ENCODE measurements at places on chromosomes 1 and 21.
A peak's percentile ranks its signal among the peaks of the same experiment; 100 is the strongest.

DNA sequence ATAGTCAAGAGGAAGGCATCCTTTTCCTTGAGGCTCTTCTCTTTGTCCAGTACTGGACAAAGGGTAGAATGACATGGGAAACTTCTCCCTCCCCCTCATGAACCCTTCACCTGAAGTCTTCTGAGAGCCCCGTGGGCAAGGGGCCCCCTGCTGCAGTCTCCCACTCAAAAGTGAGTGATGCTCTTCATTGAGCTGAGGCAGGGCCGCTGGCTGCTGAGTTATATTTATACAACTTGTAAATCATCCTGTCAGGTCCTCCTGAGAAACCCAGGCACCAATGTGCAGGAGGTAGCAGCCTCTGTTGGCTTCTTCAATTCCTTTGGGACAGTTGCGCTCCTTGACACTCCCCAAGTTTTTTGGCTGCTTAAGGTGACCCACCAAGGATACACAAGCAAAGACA, 150.2 kb downstream of the IGSF21 start:
- no peak for DNase-seq

DNA sequence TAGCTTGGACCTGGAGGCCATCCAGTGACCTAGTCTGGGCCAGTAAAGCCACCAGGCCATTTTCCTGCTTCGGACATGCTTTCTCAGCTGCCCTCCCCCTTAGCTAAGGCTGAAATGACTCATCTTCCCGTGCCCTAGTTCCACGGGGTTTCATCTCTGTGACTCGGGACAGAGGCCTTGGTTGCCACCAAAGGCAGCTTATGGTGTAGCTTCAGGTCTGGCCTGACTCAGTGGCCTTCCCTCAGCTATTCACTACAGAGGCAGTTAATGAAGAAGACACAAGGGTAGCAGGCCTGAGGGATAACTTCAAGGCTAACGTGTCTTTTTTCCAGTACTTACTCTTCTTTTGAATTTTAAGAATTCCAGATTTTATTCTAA, 82.4 kb downstream of the PBX1 start:
- DNase-seq = no peak

DNA sequence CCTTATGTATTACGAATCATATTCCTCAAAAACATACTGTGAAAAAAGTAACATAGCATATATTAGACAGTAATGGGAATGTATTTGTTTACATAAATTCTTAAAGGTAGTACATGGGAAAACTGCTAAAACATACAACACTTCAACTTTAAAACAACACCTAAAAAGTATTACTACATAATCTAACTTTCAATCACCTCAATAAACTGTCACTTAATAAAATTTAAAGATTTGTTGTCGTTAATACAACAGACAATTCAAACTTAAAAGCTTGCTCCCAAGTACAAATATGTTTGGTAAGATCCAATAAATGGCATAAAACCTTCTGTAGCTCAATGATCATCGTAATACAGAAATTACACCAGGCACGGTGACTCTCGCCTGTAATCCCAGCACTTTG, 3.7 kb downstream of the ARID4B start:
- no peak for DNase-seq

DNA sequence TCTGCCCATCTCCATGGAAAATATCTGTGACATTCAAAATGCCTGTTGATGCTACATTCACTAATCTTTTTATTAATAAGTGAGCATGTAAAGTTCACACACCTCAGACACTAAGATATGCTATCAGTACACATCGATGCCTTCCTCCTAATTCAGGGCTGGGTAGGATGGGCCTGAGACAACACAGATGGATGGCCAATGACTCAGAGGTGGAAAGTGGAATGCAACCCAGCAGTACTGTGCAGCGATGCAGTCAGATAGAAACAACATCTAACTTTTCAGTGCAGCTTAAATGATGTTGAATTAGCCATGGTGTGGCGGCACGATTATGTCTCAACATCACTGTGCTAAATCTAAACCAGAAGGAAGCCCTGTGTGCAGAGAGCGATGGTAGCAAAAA, 161.6 kb upstream of the KCNJ15 start:
- no peak for DNase-seq

DNA sequence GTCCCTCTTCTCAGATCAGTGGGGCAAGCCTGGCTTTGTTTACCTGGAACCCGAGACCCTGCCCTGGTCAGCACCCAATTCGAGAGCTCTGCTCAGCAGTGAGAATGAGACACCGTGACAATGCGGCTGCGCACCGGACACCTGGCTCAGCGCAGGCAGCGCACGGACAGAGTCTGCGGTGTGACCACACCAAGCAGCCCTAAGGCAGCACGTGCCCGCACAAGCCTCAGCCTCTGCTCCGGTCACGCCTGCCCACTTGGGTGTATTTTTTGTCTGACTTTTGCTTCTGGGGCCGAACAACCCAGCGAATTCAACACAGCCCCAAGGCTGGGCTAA, 4.7 kb downstream of the KRTAP10-8 start:
- no peak for DNase-seq

GRCh38 chr1:165696625-165697100, 1.7 kb downstream of the ALDH9A1 start:
- DNase-seq = no peak

- no peak for DNase-seq
These were observed 51.8 kb upstream of the H6PD start for GRCh38 chr1:9182784-9183257.

DNA sequence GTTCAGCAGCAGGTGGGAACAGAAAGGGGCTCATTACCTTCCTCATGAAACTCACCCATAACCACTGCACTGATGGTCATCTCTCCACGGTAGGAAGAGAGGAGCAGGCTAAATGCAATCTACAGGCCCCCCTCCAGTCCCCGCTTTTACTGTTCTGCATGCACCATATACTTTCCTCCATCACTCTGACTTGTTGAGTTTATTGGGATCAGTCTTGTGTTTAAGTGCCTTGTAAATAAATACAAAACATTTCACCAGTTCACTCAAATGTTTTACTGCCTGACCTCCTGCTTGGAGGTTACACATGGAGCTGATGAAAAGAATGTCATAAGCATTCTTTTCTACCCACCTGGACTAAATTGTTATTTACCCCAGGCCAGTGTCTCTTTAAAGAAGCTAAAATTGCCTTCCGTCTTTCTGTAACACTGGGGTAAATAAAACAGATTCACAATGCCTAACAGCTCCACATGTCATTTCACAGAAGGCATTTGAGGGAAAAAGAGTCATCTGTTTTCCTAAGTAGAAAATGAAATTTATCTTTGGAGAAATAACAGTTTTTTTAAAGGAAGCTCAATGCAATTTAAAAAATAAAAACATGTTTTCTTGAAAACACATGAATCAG, 30.7 kb downstream of the PTPN14 start:
- DNase-seq = no peak

- peak; percentile 31 for DNase-seq
These were observed 9.9 kb downstream of the TOR1AIP2 start for GRCh38 chr1:179867493-179868330.

- no peak for DNase-seq
These were observed 68.7 kb downstream of the EPB41 start for GRCh38 chr1:28983091-28983490.

- DNase-seq = no peak
These were observed 13.8 kb downstream of the NPHP4 start for GRCh38 chr1:5978452-5978851.

DNA sequence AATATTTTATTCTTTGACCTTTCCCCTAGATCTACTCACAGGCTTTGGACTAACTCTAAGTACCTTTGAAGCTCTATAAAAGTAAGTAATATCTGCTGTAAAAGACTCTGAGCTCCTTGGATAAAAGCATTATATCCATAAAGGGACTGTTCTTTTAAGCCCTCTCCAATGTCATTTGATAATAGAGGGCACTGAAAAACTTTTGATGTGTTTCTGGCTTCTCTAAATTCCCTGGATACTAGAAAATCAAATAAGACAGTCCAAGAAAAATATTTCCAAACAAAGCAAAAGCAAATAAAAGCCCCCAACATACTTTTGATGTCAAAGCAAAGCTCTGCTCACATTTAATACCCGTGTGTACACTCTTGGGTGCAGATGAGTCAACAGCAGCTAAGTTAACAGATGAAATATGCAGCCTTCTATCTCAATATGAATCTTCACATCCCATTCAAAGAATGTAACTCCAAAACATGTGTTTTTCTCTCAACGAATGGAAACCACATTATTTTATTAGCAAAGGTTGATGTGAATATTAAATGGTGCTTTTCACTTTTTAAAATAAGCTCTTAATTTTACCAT, 230.3 kb downstream of the CENPF start:
- DNase-seq = no peak

DNA sequence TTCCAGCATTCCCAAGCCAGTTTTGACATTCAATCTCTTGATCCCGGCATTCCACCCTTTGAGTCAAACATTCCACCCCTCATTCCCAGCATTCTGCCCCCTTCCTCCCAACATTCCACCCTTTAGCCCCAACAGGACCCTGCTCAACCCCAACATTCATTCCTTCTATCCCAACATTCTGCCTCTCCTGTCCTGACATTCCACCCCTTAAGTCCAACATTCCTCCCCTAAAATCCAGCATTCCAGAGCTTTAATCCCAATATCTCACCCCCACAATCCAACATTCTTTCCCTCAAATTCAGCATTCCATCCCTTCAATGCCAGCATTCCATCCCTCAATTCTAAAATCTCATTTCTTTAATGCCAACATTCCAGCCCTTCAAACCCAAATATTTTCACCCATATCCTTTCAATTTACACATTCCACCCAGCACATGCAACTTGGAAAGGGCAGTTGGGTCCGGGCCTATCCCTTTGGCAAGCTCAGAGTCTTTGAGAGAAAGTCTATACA, 22.9 kb downstream of the DDX20 start:
- DNase-seq = no peak

DNA sequence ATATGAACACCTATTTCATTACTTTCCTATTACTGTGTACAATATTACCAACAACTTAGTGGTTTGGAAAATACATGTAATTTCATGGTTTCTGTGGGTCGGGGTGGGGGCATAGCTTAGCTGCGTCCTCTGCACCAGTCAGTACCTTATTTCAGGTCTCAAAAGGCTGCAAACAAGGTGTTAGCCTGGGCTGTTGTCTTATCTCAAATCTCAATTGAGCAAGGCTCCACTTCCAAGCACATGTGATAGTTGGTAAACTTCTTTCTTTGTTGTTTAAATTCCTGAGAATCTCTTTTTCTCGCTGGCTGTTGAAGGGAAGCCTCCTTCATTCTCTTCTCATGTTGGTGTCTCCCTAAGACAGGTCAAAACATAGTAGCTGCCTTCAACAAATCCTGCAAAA, 485.4 kb downstream of the AMY1C start:
- DNase-seq = no peak

DNA sequence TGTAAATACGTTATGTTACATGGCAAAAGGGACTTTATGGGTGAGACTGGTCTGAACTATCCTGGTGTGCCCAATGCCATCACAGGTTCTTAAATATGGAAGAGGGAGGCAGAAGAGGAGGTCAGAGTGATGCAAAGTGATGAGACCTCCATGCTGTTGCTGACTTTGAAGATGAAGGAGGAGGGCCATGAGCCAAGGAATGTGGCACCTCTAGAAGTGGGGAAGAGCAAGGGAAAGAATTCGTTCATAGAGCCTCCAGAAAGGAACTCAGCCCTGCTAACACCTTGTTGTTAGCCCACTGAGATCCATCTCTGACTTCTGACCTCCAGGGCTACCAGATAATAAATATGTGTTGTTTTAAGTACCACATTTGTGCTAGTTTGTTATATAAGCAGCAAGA, 462.0 kb downstream of the RPS6KC1 start:
- DNase-seq = no peak

GRCh38 chr1:31662463-31662862, 17.8 kb upstream of the PEF1 start:
- DNase-seq = no peak

GRCh38 chr1:228918335-228918734, 183.1 kb downstream of the RHOU start:
- no peak for DNase-seq

DNA sequence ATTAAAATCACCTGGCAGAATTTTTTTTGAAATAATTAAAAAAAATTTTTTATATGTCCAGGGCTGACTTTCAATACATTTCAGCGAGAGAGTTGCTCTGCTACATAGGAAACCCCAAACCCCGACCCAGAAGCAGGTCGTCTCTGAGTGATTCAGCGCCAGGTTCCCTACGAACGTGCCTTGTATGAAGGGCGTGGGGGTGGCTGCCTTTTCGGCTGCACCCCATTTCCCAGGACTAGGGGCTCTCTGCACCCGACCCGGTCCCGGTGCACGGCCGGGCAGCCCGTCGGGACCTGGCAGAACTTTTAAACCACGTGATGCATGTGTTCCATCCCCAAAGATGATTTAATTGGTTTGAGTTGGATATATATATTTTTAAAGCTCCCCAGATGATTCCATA, 15.8 kb upstream of the SCYL3 start:
- no peak for DNase-seq

GRCh38 chr1:77287535-77287934, 5.7 kb downstream of the AK5 start:
- DNase-seq = no peak

GRCh38 chr21:17491716-17492414, 21.0 kb upstream of the CXADR start:
- DNase-seq = no peak

DNA sequence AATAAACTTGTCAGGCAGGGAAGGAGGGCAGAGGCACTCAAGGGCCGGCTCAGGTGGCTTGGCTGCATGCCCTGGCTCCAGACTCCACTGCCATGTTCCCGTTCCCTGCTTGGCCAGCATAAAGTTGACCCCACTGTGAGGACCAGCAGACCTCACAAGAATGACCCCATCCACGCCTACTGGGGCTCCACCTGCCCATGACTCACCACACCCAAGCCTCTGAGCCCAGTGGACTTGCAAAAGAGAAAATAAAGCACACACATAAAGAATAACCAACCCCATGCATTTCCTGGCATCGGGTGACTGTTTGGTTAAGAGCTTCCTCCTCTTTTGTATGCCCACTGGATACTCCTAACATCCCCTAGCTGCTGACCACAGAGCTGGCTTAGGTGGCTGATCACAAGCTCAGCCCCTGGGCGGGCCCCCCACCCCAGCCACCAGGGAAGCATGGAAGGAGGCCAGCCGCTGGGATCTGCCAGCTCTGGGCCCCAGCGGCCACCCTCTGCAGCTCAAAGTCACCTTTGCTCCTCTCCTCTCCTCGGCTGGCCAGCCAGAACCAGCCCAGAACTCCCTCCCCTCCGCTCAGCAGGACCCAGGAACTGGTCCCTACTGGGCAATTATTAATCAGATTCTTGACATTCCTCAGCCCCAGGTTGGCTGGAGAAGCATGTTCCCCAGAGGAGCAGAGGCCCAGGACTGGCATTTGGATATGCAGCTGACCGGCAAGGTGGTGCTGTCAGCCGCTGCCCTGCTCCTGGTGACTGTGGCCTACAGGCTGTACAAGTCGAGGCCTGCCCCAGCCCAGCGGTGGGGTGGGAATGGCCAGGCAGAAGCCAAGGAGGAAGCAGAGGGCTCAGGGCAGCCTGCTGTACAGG, at the start of gene KLHDC7A:
Gene KLHDC7A, plus strand, starts transcription at position 616 of the 875 bp plus-strand sequence. Its CDS starts 52 bp downstream, at position 668.
- DNase-seq = no peak

- DNase-seq = no peak
These were observed 51.8 kb downstream of the RGS2 start for GRCh38 chr1:192860478-192861185.
